ENCODE measurements at places on chromosomes 4 and X.

DNA sequence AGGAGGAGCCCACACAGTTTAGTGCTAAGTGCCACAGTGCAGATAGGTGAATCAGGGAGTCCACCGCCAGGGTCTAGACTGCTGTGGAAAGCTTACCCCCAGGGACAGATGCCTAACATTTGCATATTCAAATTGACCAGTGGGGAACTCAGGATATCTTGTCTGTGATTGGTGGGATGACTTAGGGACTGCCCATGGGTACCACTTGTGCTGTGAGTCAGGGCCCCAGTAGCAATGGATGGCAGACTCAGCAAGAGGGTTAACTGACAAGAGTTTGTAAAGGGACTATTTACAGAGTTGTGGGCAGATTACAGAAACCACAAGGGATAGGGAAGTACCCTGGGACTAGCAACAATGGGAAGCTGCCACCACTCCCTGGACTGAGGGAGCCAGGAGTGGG lies 282.1 kb downstream of the BCOR start:
- ATAC-seq: peak; percentile 78

- ATAC-seq: no peak
Observed at GRCh38 chr4:55637272-55637820, 1.2 kb upstream of the NMU start.

GRCh38 chr4:3607690-3608552 lies 75.7 kb upstream of the LRPAP1 start:
- no peak for ATAC-seq

GRCh38 chr4:185640811-185641675 lies 105.7 kb upstream of the PDLIM3 start:
- ATAC-seq: no peak

- ATAC-seq: no peak
Observed at GRCh38 chrX:133380711-133381619, 34.3 kb downstream of the GPC4 start.

- no peak for ATAC-seq
Observed at GRCh38 chr4:114250439-114250891, 271.0 kb upstream of the ARSJ start.

DNA sequence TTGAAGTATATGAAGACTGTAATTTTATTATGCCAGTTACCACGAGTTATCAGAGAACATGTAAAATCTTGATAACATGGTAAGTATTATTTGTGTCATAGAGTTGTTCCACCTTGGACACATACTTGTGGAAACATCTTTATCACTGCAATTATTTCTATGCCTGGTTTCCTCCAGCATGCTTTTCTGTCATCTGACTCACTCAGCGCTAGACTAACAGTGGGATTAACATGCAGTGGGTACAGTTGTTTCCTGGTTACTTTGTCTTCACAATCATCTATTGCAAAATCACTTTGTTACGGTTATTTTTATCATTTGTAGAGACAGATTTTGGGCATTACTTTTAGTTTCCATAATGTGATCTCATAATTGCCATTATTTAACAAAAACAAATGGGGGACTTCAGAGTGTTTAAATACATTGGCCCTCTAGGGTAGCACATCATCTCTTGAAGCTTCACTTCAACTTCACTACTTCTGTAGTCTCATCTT lies at the start of gene STATH:
Gene STATH, plus strand, starts transcription at position 441 of the 491 bp plus-strand sequence. CDS start 2,472 bp downstream, outside the sequence.
- no peak for ATAC-seq

DNA sequence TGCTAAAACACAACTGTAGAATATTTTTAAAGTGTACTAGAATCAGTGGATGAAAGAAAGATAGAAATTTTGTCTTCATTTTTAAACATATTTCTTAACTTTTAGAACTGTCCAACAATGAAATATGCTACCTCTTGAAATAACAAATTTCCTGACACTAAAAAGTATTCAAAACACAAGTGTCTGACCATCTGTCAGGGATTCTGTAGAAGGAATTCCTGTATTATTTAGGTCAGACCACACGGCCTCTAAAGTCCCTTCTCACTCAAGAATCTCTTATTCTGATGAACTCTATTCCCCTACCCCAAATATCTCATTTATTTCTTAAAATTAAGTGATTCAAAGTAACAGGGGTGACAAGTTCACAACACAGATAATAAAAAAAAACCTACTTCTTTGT lies 99.1 kb downstream of the MAML3 start:
- ATAC-seq: no peak

DNA sequence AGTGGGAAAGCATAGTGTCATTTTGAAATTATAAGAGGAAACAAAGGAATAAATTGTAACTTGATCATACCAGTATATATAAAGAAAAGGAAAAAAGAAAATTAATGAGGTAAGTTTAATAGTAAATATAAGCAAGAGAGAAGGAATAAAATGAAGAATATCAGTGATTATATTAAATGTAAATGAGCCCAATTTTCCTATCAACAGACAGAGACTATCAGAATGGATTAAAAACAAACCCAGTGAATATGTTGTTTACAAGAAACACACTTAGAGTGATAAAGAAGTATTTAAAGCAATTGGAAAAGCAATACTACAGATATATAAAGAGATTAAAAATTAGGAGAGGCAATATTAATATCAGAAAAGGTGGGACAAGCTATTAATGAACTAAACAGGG lies 28.8 kb upstream of the RHOH start:
- ATAC-seq: no peak

GRCh38 chr4:32574803-32575202 lies 1854.6 kb downstream of the PCDH7 start:
- ATAC-seq: no peak

- ATAC-seq: no peak
Observed at GRCh38 chrX:133594156-133594555, 178.9 kb upstream of the GPC4 start.

- no peak for ATAC-seq
Observed at GRCh38 chr4:76736414-76736813, 161.5 kb downstream of the SOWAHB start.

GRCh38 chr4:38547052-38547451 lies 116.9 kb upstream of the KLF3 start:
- no peak for ATAC-seq

- no peak for ATAC-seq
Observed at GRCh38 chr4:41000356-41000755, 214.0 kb downstream of the APBB2 start.

DNA sequence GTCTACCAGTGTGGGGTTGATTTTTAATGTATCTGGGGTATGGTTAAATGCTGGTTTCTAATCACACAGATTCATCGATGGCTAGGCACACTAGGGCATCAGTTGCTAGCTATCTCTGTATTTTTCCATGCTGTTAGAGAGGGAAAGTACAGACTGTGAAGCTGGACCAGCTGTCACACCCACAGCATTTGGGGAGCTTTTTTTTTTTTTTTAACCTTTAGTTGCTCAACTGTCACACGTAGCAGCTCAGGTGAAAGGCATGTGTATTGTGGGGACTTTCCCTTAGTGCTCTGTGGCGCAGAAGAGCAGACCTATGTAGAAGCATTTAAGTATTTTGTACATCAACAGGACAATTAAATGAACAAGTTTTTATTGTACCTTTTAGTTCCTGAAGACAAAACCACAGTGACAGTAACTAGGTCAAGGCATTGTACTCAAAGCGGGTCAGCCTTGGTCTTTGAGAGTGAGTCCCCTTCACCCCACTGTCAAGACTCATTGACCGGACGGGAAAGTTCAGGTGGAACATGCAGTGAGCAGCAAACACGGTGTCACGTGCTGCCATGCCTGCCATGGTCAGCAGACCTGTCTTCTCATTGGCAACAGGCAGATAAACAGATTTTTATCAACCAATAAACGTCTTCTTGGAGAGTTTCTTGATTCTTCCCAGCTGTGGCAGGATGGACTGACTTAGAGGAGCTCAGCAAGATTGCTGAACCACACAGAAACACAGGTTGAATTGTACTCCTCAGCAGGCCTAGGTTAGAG lies 65.3 kb downstream of the CASP3 start:
- peak; percentile 88 for ATAC-seq

- ATAC-seq: peak; percentile 55
Observed at GRCh38 chrX:25015486-25016360, at the start of gene ARX. TSS of gene ARX (minus strand) at chrX:25015965. CDS start at chrX:25015737, 228 bp downstream.

GRCh38 chr4:38371391-38371851 lies 292.6 kb upstream of the KLF3 start:
- no peak for ATAC-seq

DNA sequence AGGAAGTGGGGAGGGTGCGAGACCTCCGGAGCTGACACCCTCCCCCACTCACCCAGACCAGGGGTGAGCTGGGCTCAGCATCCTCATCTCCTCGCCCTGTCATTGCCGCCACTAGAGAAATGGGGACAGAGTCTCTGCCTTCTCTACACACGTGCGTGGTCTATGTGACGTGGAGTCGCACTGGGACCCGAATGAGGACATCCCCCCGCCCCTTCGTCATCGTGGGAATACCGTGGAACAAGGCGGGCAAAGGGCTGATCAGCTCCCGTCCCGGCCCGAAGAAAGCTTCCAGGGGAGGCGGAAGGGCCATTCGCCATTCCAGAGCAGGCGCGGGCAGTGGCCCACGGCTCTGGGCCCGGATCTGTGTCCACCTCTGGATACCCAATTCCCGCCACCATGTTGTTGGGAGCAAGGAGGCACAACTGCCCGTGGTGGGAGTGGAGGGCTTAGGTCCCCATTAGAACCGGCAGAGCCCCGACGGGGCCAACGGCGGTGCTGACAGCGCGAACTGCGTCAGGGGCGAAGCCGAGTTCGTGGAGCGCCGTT lies 12.0 kb downstream of the HMX1 start:
- no peak for ATAC-seq

GRCh38 chrX:39946822-39947221 lies 150.9 kb downstream of the BCOR start:
- no peak for ATAC-seq

DNA sequence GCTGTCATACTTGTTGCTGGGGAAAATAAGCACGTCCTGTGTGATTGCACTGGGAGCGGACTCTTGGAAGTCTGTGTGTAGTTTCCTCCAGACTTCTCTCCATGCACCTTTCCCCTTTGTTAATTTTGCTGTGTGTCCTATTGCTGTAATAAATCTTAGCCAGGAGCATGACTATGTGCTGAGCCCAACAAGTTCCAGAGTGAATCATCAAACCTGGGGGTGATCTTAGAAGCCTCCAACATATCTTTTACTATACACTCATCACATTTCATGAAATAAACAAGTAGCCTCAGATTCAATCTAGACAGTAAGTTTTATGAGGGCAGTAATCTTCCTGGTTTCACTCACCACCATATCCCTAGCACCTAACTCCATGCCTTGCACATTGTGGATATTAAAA lies 43.3 kb upstream of the FGF13 start:
- ATAC-seq: no peak

DNA sequence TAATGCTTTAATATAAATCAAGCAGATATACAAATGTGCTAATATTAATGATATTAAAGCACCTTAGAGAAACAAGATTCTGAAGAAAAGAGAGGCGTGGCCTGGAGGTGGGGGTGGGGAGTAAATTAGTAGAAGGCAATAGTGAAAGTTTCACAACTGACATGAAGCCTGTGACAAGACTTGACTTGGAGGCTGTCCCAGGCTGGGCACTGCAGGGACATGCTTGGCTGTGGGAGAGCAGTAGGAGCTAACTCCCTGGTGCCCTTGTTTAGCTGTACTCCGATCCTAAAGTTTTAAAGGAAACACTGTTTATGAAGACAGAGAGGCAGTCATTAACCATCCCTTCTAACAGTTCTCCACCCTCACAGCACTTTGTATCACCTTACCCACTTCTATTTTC lies 239.0 kb upstream of the MAB21L2 start:
- ATAC-seq: no peak

GRCh38 chr4:118742050-118742449 lies 56.9 kb downstream of the METTL14 start:
- no peak for ATAC-seq

DNA sequence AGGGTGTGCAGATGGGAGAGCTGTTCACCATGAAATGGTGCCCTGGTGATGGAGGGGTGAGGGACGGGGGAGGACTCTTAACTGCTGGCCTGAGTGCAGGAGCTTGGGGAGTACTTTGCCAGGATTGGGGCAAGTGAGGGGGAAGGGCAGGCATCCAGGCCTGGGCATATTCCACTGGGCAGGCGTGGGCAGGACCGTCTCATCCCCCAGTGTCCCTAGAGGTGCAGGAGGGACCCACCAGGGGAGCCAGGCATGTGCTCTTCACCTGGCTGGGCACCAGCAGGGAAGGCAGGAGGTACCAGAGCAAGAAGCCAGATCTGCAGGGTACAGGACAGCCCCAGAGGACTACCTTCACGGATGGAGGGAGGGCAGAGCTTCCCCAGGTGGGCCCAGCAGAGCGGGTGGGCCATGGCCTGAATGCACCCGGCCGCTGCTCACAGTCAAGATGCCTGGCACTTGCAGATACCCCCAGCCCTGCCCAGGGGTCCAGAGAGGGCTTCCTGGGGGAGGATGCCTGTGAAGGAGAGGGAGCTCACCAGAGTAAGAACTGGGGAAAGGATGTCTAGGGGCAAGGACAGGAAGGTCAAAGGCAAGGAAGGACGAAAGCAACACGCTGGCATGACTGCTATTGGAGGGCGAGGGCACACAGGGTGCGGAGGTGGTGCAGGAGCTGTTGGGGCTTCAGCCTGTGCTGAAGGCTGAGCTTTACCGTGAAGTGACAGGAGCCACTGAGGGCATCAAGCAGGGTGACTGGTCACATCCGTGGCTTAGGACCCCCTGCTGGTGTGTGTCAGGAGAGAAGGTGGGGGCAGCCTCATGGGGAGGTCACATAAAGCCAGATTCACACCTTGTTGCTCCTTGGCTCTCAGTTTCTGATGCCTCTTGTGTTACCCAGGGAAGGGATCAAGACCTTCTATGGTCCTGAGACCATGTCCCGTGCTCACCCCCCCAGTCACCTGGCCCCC lies 68.2 kb upstream of the NKX1-1 start:
- no peak for ATAC-seq

DNA sequence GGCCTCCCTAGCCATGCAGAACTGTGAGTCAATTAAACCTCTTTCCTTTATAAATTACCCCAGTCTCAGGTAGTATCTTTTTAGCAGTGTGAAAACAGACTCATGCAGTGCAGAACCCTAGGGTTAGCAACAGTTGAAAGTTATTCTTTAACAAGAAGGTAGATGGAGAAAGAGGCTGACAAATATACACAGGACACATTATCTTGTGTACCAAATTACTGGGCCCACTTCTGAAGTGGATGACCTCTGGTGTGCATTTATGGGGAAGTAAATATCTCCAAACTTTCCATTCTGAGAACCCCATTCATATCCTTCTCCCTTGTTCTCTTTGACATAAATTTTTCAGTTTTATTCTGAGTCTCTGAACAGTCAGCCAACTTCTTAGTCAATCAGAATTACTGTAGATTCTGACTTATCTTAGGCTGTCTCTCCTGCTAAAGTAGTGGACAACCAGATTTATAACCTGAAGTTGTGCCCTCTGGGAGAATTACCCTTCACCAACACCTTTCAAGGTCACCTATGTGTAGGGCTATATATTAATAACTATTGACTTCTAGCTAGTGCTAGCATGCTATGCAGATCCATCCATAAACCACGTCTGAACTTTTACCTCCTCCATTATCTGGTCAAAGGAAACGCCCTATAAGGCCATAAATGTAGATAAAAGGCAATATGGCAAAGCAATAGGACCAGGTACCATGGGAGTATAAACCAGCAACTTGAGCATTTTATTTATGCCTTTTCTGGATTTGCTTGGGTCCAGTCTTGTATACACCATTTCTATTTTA lies 72.5 kb upstream of the TAB3 start:
- ATAC-seq: no peak

- ATAC-seq: no peak
Observed at GRCh38 chr4:163495900-163496299, 1.4 kb downstream of the TMA16 start.

- no peak for ATAC-seq
Observed at GRCh38 chr4:162475246-162475645, 311.4 kb upstream of the FSTL5 start.

Measured in activated CD4-positive, CD25-positive, alpha-beta regulatory T cell treated with anti-CD3 and anti-CD28 coated beads, Interleukin-2, amount 50 U/mL, for 24 hours (primary cell).